HCT116 (cell line): ENCODE measurements at places on chromosomes 5 and 9. TPM values are rescaled to one million over a fixed set of nuclear protein-coding genes. Genes with fewer than 3 reads are reported as not detected.

OBP2B gene
- total RNA-seq = not detected

HINT2 gene
- 49.0 TPM for total RNA-seq

GRCh38 chr5:97004423-97005060, 68.7 kb downstream of the LNPEP start:
- no peaks in the 10 kb centered on the region for H3K4me1 ChIP-seq
- no peak overlapping the region for H3K4me3 ChIP-seq
- no peaks in the 10 kb centered on the region for H3K36me3 ChIP-seq

GRCh38 chr9:92614123-92614510, 55.8 kb downstream of the IPPK start:
- no peak overlapping the region for H3K27ac ChIP-seq
- H3K4me3 ChIP-seq = no peak overlapping the region
- H3K27me3 ChIP-seq = no peaks in the 10 kb centered on the region
- no peaks in the 10 kb centered on the region for H3K4me1 ChIP-seq
- H3K36me3 ChIP-seq = peaks cover 5% of the 10 kb centered on the region
- DNase-seq = no peak

GRCh38 chr9:93964685-93965084, 9.5 kb upstream of the BARX1 start:
- DNase-seq = no peak
- H3K4me1 ChIP-seq = no peaks in the 10 kb centered on the region
- no peak overlapping the region for H3K27ac ChIP-seq
- H3K36me3 ChIP-seq = no peaks in the 10 kb centered on the region
- no peaks in the 10 kb centered on the region for H3K27me3 ChIP-seq

DNA sequence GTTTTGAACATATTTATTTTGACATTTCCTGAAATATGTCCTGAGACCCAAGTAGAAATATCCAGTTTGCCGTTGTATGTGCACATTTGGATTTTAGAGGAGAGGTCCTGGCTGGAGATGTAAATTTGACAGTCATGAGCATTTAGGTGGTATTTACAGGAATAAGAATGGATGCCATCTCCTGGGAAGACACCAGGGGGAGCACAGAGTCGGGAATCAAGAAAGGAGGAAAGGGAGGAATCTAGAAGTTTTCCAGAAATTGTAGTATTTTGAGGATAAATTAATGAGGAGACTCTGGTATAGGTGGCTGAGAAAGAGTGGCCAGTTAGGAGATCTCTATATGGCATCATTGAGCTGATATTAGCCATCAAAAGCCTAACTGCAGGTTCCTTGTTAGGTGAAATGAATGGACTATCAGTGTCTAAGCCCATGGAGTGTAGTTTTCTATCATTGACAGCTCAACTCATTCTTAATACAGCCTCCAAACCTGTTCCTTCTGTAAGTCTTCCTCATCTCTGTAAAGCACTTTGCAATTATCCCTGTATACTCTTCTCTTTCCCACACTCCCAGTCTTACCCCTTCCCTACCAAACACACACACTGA, 7.2 kb downstream of the GAPT start:
- H3K27ac ChIP-seq = no peak overlapping the region
- no peak overlapping the region for H3K4me3 ChIP-seq
- DNase-seq = peak; percentile 15
- no peaks in the 10 kb centered on the region for H3K4me1 ChIP-seq

DNA sequence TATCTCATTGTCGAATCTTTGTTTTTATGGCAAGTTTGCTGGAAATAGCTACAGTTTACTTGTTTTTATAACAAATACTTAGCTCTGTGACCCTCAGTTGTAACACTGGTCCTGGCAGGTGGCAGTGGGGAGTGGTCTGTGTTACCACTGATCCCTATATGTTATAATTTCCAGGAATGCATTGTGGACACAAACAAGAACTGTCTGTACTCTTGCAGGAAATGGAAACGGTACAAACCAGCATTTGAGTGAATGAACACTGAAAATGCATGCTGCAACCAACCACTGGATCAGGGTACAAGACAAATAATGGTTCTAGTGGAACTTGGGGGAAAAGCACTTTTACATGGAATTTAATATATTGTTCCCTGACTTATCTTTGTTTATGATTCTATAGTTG, 66.5 kb upstream of the PJA2 start:
- no peak overlapping the region for H3K4me3 ChIP-seq
- H3K36me3 ChIP-seq = no peaks in the 10 kb centered on the region
- DNase-seq = no peak
- H3K27me3 ChIP-seq = no peaks in the 10 kb centered on the region
- no peak overlapping the region for H3K27ac ChIP-seq
- H3K4me1 ChIP-seq = no peaks in the 10 kb centered on the region

- no peak for DNase-seq
- no peak overlapping the region for H3K4me3 ChIP-seq
- no peaks in the 10 kb centered on the region for H3K27me3 ChIP-seq
Observed at GRCh38 chr5:58842852-58843251, 260.0 kb downstream of the RAB3C start.

DNA sequence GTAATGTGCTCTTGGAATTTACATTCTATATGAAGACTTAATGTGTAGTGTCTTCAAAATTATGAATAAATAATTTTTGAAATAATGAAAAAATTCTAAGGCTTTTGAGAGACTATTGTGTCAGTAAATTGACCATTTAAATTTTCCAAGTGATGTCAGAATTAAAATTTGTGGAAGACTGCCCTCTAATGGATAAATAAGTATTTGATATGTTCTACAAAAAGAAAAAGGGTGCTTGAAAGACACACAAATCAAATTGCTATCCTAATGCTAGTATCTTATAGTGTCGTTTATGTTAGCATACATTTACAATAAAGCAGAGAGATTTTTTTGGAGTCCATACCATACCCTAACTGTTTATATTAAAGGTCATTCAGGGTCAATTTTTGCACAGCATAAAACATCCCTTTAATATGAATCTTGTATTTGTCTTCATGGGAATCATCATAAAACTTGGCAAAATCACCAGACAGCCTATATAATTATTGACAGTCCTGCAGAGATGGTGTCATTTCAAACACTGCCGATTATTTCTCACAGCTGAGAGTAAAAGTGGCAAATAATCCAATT, 120.8 kb upstream of the SLC27A6 start:
- no peak overlapping the region for H3K4me3 ChIP-seq
- H3K27ac ChIP-seq = no peak overlapping the region
- no peaks in the 10 kb centered on the region for H3K36me3 ChIP-seq
- H3K27me3 ChIP-seq = no peaks in the 10 kb centered on the region
- H3K4me1 ChIP-seq = no peaks in the 10 kb centered on the region

DNA sequence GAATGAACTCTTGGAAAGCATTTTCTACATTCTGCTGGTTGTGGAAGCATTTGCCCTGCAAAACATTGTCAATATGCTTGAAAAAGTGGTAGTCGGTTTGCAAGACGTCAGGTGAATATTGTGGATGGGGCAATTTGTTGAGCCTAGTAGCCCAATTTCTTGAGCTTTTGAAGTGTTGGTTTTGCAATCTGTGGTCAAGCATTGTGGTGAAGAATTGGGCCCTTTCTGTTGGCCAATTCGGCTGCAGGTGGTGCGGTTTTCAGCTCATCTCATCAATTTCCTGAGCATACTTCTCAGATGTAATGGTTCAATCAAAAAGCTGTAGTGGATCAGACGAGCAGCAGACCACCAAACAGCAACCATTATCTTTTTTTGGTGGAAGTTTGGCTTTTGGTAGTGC, 426.8 kb upstream of the CDH9 start:
- H3K4me1 ChIP-seq = no peaks in the 10 kb centered on the region
- no peak for DNase-seq
- no peaks in the 10 kb centered on the region for H3K36me3 ChIP-seq
- no peak overlapping the region for H3K4me3 ChIP-seq

- H3K27ac ChIP-seq = peak overlapping the region; percentile 13; the same call in 1 of the 2 replicates
- H3K4me3 ChIP-seq = no peak overlapping the region
- H3K27me3 ChIP-seq = no peaks in the 10 kb centered on the region
- peaks cover 64% of the 10 kb centered on the region for H3K4me1 ChIP-seq
- H3K36me3 ChIP-seq = peaks cover 68% of the 10 kb centered on the region
Observed at GRCh38 chr5:142317173-142317572, 7.6 kb downstream of the SPRY4 start.

GRCh38 chr9:112249277-112249676, 74.2 kb upstream of the SUSD1 start:
- peaks cover 17% of the 10 kb centered on the region for H3K4me1 ChIP-seq
- H3K4me3 ChIP-seq = no peak overlapping the region
- no peak overlapping the region for H3K27ac ChIP-seq
- DNase-seq = no peak
- H3K36me3 ChIP-seq = no peaks in the 10 kb centered on the region
- H3K27me3 ChIP-seq = no peaks in the 10 kb centered on the region

- no peaks in the 10 kb centered on the region for H3K27me3 ChIP-seq
- H3K27ac ChIP-seq = peak overlapping the region; percentile 97
Observed at GRCh38 chr9:127567035-127567729, 44.9 kb upstream of the STXBP1 start.

DNA sequence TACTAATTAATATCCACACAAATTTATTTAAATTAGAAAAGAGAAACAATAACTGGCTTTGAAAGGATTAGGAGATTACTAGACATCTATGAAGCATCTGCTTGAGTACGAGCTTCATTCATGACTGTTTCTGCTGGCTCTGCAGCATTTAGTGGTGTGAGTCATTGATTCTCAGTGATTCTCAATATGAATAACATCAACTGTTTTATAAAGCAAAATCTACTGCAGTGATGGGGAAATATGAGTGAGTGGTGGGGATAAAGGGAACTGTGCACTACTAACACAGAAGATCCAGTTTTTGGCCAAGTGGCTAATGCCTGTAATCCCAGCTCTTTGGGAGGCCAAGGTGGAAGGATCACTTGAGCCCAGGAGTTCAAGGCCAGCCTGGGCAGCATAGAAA, 8.4 kb downstream of the FNBP1 start:
- no peak overlapping the region for H3K27ac ChIP-seq
- peaks cover 9% of the 10 kb centered on the region for H3K4me1 ChIP-seq
- no peak for DNase-seq
- no peaks in the 10 kb centered on the region for H3K27me3 ChIP-seq
- no peak overlapping the region for H3K4me3 ChIP-seq

- H3K27ac ChIP-seq = no peak overlapping the region
- H3K4me3 ChIP-seq = no peak overlapping the region
- no peaks in the 10 kb centered on the region for H3K36me3 ChIP-seq
- no peak for DNase-seq
- no peaks in the 10 kb centered on the region for H3K4me1 ChIP-seq
Observed at GRCh38 chr5:109516390-109516789, 106.6 kb upstream of the PJA2 start.

DNA sequence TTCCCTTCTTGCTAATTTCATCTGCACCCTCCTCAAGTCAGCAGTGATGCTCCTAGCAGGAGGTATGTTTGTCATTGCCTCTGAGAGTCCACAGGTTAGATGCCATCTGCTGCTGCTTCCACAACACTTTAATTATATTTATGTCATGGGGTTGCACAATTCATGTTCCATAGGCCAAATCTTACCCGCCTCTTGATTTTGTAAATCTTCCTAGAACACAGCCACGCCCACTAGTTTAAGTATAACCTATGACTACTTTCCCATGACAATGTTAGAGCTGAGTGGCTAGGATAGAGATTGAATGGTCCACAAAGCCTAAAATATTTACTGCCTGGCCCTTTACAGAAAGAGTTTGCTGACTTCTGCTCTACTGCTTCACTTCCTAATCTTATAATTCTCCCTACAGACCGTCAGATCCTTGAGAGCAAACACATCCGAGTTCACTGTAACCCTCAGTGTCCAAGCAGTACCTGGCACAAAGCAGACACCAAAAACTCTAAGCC, 21.1 kb downstream of the LIFR start:
- no peaks in the 10 kb centered on the region for H3K36me3 ChIP-seq
- no peak overlapping the region for H3K4me3 ChIP-seq
- no peaks in the 10 kb centered on the region for H3K27me3 ChIP-seq

DNA sequence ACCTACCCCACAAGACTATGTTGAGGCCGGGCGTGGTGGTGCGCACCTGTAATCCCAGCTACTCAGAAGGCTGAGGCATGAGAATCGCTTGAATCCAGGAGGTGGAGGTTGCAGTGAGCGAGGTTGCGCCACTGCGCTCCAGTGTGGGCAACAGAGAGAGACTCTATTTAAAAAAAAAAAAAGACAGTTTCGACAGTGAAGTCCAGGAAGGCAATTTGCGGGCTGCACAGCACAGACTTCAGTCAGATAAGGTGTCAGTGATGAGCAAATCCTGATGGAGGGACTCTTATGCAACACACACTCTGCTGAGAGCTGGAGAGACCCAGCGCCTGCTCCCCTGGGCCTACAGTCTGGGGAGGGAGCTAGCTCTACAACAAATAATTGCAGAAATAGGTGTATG, 14.2 kb downstream of the CCNJL start:
- no peaks in the 10 kb centered on the region for H3K4me1 ChIP-seq
- H3K4me3 ChIP-seq = no peak overlapping the region
- no peak for DNase-seq
- H3K27me3 ChIP-seq = no peaks in the 10 kb centered on the region
- no peak overlapping the region for H3K27ac ChIP-seq
- no peaks in the 10 kb centered on the region for H3K36me3 ChIP-seq

DNA sequence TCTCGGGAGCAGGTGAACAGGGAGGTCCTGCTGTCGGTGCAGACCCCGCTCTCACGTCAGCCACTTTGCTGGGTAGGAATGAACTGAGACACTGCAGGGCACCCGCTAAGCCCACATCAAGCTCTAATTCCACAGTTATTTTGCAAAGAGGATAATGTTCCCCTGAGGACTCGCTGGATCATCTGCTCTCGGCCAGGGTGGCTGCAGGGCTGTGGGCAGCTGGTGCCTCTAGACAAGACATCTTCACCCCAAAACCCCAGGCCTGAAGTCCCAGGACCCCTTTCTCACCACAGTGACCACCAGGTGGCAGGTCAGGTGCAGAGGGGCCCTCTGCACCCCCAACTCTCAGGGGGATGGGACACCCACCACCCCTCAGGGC, 135.1 kb upstream of the PPP1R26 start:
- H3K27me3 ChIP-seq = no peaks in the 10 kb centered on the region
- H3K4me3 ChIP-seq = no peak overlapping the region
- DNase-seq = no peak

DNA sequence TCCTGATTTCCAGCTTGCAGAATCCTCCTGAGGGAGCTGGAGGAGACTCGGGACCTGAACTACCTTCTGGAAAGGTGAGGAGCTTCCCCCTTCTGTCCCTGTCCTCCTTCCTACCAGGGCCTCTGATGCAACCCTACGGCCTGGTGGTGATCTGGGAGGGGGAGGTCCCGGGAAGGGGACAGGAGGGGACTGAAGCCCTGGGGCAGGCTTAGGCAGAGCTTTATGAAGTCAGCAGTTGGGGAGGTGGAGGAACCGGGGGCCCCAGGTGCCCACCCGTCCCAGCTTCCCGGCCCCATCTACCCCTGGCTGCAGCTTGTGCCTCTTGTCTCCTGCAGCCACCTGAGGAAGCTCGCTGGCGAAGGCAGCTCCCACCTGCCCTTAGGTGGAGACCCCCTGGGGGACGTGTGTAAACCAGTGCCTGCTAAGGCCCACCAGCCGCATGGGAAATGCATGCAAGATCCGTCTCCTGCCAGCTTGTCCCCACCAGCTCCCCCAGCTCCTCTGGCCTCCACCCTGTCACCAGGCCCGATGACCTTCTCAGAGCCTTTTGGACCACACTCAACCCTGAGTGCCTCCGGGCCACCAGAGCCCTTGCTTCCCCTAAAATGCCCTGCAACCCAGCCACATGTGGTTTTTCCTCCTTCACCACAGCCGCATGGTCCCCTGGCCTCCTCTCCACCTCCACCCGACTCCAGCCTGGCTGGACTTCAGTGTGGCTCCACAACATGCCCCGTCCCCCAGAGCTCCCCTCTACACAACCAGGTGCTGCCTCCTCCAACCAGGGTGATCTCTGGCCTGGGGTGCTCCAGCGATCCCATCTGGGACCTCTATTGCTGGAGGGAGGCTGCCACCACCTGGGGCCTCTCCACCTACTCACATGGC, 2.1 kb downstream of the SPATA31E1 start:
- H3K4me1 ChIP-seq = no peaks in the 10 kb centered on the region
- H3K27me3 ChIP-seq = no peaks in the 10 kb centered on the region
- DNase-seq = no peak
- H3K36me3 ChIP-seq = no peaks in the 10 kb centered on the region
- no peak overlapping the region for H3K27ac ChIP-seq
- no peak overlapping the region for H3K4me3 ChIP-seq
